ENCODE measurements at places on chromosomes 16 and 17. TPM values are rescaled to one million over a fixed set of nuclear protein-coding genes. Genes with fewer than 3 reads are reported as not detected.

Gene MYH1
- not detected for total RNA-seq

Gene KRT14
- 0.34 TPM for total RNA-seq

Gene JUP
- 131 TPM for total RNA-seq

Gene TBC1D26
- not detected for total RNA-seq

Gene CD79B
- not detected for total RNA-seq

Gene CETP
- not detected for total RNA-seq

Gene LUC7L
- total RNA-seq = 48.6 TPM

Gene SOST
- total RNA-seq = 0.07 TPM

Gene HBA2
- 0.24 TPM for total RNA-seq

Gene MYH2
- not detected for total RNA-seq

Gene ANKRD40CL
- not detected for total RNA-seq

Gene KRT28
- not detected for total RNA-seq

Gene GINS3
- 21.8 TPM for total RNA-seq

Gene FOXC2
- 2.2 TPM for total RNA-seq

Gene BAHCC1
- total RNA-seq = 15.2 TPM

Gene CDK5RAP3
- total RNA-seq = 105 TPM

Gene KRT12
- not detected for total RNA-seq

Gene ZNF768
- total RNA-seq = 46.3 TPM

Gene MEIOC
- total RNA-seq = 3.6 TPM

Gene KRTAP9-8
- not detected for total RNA-seq

Gene WDR81
- 31.6 TPM for total RNA-seq

Gene MYOCD
- total RNA-seq = 1.1 TPM

Gene CTRB2
- not detected for total RNA-seq

Gene BRIP1
- total RNA-seq = 3.1 TPM

Gene CCDC154
- 0.11 TPM for total RNA-seq

Gene FSCN2
- 1.4 TPM for total RNA-seq

Gene TP53TG3B
- total RNA-seq = 0.26 TPM

Gene AP1G1
- 44.3 TPM for total RNA-seq

Gene PLA2G10
- 0.27 TPM for total RNA-seq

Measured in A549 treated with CORT108297 at 1 μM for 4 hours (cell line).